ENCODE measurements at places on chromosomes 3 and 15.

GRCh38 chr3:71395470-71395869 is 188.1 kb downstream of the FOXP1 start:
- DNase-seq = no peak

GRCh38 chr3:105195260-105195659 is 171.4 kb upstream of the ALCAM start:
- DNase-seq = no peak

DNA sequence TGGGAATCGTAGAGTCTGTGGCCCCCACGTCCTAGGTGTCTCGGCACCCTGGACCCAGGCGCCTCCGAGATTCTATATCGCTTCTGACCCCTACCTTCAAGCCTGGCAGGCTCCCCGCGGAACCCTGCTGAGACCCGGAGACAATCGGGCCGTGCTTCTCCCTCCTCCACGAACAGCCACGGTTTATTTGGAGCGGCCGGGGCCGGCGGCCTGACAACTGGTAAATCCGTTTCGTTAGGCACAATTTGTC is 1.4 kb downstream of the GATA2 start:
- DNase-seq = no peak

GRCh38 chr3:163951397-163951987 is 1126.8 kb downstream of the SI start:
- no peak for DNase-seq

GRCh38 chr15:83164111-83164770 is 43.4 kb downstream of the HDGFL3 start:
- DNase-seq = no peak

- DNase-seq = no peak
Observed at GRCh38 chr3:128707928-128708494, 18.0 kb upstream of the RAB7A start.

DNA sequence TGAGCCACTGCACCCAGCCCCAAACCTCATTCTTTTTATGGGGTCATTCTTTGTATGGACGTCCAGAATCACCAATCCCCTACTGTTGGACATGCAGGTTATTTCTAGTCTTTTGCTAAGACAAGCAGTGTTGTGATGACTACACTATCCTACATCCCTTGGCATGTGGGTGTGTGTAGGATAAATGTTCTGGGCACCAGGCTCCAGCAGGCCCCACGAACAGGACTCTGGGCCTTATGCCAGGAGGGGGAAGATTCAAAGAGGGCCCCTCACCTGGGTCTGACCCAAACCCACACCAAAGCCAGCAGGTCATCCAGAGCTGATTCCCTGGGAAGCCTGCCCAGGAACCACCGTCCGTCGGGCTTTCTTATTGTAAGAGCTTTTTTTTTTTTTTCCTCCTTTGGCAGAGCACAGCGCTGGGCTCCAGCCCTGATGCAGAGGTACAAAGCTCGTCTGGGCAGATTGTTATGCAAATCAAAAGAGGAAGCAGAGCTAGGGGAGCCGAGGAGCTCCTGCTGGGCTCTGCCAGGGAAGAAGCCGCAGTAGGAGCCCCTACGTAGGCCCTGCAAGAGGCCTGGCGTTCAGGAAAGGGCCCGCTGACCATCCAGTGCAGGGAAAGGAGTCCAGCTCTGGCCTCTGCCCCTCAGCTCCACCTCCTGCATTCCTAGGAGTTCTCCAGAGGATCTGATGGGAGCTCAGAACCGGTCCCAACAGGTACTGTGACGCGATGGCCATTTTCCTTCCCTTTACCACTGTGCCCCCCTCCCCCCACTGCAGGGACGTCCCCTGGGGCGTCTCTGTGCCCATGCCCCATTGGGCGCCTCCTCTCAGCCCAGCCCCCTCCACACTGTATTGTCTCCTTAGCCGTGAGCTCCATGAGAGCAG is 29.0 kb upstream of the FURIN start:
- DNase-seq = no peak

GRCh38 chr3:155712008-155712407 is 32.9 kb downstream of the PLCH1 start:
- no peak for DNase-seq

DNA sequence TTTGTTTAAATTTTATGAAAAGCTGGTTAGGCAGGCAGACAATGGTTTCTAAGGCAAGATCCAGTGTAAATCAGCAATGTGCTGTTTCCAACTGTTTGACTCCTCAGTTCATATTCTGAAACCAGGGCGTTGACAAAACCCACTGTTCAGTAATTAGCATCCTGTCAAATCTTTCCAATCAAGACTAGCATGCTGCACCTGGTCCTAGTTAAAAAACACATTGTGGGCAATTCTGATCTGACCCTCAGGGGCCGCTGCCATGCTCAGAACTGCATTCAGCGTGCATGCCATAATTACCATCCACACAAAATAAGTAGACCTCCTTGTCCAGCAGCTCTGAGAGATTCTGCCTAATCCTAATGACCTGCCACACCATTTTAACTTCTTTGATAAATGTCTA is 20.9 kb upstream of the RBP1 start:
- DNase-seq = no peak

DNA sequence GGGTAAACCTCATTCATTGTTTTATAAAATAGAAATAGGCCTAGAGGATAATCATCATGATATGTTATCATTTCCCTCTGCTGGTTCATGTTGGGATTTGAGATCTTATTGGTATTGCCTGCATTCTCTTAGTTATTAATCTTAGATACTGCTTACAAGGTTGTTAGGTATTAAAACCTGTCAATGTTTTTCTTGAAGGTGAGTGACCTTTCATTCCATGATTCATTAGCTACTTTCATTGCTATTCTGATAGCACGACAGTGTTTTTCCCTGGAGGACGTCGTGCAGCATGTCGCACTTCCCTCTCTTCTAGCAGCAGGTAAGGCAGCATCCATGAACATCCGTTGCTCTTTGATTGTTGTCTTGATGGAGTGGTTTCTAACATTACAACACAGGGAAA is 17.1 kb downstream of the P2RY12 start:
- DNase-seq = no peak

- no peak for DNase-seq
Observed at GRCh38 chr3:7436542-7436941, 575.6 kb downstream of the GRM7 start.

- no peak for DNase-seq
Observed at GRCh38 chr3:57816471-57817095, 60.5 kb downstream of the SLMAP start.

- no peak for DNase-seq
Observed at GRCh38 chr3:4759689-4760312, 219.4 kb upstream of the BHLHE40 start.

DNA sequence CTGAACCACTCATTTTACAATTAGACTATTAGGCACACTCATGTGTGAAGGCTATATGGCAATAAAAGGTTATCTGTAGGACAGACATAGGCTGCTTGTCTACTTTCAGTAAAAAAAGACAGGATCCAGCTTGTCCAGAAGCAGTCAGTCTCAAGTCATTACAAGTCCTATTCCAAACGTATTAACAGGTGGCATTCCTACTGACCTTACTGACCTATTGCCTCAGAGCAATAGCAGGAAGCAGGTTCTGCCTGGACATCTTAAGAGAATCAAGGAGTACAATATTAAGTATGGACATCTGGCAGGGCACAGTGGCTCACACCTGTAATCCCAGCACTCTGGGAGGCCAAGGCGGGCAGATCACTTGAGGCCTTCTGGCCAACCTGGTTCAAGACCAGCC is 7.0 kb downstream of the CMTM6 start:
- DNase-seq = no peak

- DNase-seq = peak; percentile 58
Observed at GRCh38 chr15:70299931-70300869, 202.5 kb upstream of the TLE3 start.

- DNase-seq = no peak
Observed at GRCh38 chr3:8887435-8888300, 75.6 kb downstream of the RAD18 start.

DNA sequence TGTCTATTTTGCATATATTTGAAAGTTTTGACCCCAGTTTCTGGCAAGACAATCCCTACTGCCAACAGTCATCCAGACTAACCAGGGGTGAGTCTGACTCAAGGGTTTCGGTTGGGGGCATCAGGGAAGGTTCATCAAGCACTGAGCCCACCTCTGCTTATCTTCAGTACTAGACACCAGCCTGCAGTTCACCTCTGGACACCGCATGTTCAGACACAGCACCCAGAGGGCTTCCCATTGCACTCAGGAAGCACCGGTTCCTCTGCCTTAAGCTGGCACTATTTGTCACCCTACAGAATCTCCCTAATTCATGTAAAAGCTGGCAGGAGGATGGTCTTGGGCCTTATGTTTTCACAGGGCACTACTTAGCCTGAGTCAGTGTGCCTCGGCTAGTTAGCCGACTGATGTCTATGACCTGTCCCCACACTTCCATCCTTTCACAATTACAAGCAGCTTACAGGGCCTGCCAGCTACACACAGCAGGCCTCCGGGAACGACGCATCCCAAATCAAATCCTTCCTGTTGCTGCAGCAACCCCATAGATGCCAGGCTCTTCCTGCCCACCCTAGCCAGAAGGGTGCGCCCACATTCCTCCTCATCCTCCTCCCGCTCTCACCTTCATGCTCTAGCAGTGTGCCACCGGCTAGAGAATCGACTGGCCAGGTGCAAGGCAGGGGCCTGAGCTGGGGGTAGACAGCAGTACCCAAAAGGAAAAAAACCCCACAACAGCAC is 52.5 kb downstream of the SH3BP5 start:
- no peak for DNase-seq

DNA sequence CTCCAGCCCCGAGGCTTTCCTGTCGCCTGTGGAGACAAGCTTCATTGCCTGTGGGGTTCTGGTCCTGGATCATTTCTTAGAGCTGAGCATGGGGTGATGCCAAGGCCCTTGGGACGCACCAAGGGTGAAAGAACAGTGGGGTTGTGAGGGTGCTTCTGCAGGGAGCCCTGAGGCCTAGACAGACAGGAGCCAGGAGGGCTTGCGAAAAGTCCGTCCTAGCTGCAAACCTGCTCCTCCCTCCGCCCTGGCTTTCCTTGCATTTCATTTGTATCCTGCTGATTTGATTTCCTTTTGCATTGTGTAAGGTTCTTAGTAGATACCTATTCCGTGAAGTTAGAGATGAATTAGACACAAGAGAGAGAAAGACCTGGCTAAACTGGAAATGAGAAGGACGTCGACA is 286.9 kb upstream of the C2CD4B start:
- DNase-seq = no peak

DNA sequence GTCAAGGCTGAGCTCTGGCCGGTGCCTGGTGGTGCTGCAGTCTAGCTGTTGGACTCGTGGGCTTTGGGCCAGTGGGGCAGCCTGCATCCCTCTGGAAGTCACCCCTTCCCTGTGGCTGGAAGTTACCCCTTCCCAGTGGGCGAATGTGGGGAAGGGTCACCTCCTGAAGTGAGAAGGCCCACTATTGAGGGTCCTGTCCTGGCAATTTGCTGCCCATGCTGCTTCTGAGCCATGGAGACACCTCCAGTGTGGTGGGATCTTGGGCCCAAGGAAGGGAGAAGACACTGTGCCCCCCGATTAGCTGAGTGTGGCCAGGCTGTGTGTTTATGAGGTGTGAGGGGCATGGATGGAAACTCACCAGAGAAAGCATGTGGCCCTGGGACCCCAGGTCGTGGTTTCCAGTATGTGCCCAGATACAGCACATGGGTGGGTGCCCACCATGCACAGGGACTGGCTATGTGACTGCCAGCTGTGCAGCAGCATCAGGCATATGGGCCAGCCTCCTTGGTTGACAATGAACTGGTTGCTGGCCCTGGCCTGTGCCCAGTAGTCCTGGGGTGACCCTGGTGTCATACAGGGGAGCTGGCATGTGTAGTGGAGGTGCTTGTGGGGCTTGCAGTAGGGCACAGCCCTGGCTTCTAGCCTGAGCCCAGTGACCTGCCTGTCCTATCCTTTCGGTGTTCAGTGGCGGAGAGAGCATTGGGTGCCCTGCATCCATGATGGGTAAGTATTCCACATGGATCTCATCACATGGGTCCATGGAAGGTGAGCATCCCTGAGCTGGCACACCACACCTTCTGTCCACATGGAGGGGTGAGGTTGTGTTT is 221.2 kb downstream of the SNRPN start:
- peak; percentile 3 for DNase-seq

- no peak for DNase-seq
Observed at GRCh38 chr3:194300382-194300758, 50.8 kb downstream of the CPN2 start.

GRCh38 chr3:129558772-129559564 is 16.0 kb downstream of the H1-8 start:
- no peak for DNase-seq

DNA sequence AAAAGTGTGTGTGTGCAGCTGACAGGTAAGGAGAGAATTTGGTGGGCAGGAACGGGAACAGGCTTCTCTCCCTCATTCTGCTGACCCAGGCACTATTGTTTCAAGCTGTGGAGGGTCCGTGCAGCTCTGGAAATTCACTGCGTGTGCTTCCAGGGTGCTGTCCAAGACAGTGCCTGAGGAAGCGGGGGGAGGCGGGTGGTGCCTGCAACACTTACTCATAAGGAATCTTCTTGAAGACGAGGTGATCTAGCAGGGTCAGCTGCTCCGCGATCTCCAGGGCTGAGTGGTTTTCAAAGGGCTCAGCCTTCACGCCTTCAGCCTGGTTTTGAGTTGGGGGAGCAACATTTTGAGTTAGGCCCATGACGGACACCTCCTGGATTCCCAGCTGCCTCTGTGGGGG is 46.6 kb upstream of the CTSH start:
- DNase-seq = no peak

DNA sequence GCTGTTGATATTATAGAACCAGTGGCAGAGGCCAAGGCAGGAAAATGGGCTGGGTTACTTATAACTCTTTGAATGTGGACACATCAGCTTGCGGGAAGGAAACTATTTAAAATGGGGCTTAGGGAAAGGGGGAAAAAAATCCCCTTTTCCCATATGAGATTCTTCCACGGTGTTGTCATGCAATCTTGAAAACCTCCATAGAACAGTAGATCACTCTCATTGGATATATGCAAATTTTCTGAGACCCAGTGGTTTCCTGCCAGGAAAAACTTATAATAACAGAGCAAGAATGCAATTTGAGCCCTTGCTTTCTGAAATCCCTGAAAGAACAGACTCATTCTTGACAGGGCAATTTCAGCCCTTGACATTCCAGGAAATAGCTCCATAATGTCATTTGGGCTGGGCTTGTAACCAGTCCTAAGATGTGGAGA is 31.1 kb downstream of the TMEM212 start:
- no peak for DNase-seq

DNA sequence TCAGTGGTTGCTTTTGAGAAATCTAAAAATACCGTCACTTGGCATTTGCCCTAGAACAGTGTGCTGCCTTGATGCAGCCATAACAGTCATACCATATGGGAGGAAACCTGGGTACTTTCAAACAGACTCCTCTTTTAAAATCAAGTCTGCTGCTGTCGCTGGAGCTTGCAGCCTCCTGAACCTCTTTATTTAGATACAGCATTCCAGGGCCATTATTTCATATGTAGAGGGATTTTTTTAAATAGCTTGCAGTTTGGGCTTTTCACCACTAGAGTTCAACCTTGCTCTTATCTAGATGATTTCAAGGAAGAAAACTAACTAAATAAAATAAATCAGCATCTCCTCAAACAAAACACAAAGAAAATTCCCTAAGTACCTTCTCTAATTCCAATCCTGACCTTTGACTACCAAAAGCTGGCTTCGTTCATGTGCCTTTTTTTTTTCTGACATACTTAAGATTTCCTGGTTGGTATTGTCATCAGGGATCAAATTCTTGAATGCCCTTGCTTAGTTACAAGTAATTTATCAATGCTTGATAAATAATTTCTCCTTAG is 111.6 kb downstream of the KBTBD8 start:
- no peak for DNase-seq

- no peak for DNase-seq
Observed at GRCh38 chr3:514192-514591, 317.6 kb downstream of the CHL1 start.
